ENCODE measurements at places on chromosomes 5 and 9. TPM values are rescaled to one million over a fixed set of nuclear protein-coding genes. Genes with fewer than 3 reads are reported as not detected.

Gene NADK2
- 18.4 TPM for polyA plus RNA-seq

Gene SPINK6
- polyA plus RNA-seq: not detected

Gene BHMT2
- 1.9 TPM for polyA plus RNA-seq

Gene PCA3
- polyA plus RNA-seq: 0.04 TPM

Gene PCDHB8
- polyA plus RNA-seq: 0.26 TPM

All from psoas muscle (tissue), 8 donors.